Fibroblast of skin of left quadriceps (primary cell): ENCODE measurements at places on chromosomes 6 and 20.
A peak's percentile ranks its signal among the peaks of the same experiment; 100 is the strongest.

GRCh38 chr6:146876271-146877151 lies 277.7 kb downstream of the ADGB start:
- DNase-seq, result no peak

DNA sequence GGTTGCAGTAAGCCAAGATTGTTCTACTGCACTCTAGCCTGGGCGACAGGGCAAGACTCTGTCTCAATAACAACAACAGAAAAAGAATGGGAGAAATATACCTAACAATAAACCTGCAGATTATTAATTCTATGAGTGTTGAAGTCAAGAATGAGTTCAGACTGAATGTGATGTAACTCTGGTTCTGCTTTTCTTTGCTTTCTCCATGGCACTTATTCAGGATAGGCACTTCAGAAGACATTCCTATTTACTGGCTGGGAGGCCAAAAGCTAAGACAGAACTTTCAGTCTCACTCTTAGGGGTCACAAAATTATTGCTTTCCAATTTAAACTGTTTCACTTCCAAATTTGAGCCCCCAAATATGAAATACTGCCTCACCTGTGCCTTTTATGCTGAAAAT lies 15.7 kb upstream of the PRIM2 start:
- DNase-seq, result no peak

DNA sequence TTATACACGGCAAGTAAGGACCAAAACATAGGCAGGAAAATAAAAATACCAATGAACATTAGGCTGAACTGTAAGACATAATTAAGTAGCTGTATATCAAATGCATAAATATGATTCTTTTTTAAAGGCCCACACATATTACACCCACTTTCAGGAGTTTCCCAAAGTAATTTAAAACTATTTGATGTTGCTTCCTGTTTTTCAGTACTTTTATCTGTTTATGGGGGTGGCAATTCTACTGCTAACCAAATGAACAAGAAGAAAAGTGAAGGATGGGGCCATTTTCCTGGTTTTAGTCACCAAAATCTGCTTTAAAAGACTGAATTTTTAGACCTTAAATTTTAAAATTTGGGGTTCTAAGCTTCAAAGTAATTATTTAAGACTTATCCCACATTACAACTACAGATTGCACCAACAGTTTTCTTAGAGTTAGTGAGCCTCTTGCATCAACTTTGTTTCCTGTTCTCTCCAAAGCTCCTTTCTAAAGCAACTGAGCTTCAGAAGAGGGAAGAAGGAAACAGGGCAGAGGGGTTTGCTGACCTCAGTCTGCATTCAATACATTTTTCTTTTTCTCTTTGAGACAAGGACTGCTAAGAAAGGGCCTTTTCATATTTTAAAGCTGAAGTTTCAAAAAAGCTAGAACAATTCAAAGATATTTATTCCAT lies 191.0 kb downstream of the BACH2 start:
- no peak for DNase-seq

GRCh38 chr20:21575167-21575566 lies 61.3 kb upstream of the NKX2-2 start:
- DNase-seq, result no peak

GRCh38 chr6:34414999-34415858 lies 10.6 kb downstream of the RPS10 start:
- DNase-seq, result no peak

DNA sequence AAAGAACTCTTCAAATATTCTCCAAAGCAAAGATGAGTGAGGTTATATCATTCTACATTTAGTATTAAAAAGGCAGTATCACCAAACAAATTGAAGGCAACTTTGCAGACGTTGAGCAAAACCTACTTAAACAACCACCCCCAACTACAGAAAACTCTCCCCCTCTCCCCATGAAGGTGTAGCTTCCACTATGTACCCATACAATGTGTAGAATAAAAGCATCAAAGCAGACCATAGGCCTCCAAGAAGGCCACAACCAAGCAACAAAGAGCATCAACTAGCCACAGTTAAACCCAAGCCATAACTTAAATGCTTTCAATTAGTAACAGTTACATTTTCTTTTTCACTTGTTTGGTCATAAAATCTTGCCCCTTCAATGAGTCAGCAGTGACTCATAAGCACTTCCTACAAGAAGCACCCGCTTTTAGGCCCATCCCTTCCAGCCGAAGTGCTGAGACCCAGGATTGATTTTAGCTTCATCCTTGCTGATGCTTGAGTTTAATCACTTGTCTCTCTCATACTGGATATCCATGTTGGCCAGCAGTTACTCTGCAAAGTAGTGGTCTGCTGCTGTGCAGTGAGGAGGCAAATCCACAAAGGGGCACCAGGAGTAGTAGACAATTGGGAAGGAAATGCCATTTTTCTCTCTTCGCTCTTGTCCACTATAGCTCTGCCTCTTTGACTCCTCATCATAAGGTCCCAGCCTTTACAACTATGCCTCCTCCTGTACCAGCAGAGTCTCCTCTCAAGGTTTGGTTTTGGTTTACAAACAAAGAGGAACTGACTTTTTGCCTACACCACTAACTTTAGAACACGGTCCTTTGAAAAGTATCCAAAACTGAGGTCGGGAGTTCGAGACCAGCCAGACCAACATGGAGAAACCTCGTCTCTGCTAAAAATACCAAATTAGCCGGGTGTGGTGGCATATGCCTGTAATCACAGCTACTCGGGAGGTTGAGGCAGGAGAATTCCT lies 8.4 kb upstream of the NUP153 start:
- peak; percentile 85 for DNase-seq

GRCh38 chr20:46121184-46121930 lies 3.2 kb downstream of the CD40 start:
- DNase-seq, result no peak

DNA sequence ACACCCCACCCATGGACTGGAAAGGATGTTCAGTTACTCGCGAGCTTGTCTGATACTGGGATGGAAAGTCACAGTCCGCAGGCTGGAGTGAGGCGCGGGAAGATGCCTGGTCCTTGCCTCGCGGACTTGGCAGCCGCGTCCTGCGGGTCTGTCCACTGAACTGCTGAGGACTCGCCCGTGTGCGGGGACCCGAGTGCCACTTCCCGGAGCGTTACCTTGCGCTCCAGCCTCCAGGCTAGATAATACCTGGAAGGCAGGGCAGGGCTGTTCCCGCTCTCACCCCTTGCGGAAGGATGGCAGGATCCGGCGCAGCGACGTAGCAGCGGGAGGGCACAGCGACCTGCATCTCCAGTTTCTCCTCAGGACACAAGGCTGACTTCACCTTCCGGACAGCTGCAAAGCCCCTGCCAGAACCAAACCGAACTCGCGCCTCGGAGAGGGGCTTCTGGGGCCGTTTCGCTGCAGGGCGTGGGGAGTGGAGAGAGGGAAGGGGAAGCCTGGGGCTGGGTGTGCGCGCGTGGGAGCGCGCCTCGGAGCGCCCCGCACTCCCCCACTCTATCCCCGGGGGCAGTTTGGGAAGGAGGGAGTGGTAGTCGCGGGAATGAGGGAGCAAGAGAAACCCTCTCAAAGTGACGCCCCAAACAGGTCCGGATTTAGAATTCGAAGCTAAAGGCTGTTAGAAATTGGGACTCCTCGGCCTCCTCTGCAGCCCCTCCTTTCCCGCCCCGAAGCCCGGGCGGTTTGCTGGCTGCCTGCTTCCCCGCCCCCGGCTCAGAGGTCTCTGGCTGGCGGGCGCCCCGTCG lies at the start of gene KCNQ5:
KCNQ5 (plus strand) TSS at position 774 of the 803 bp plus-strand sequence.
- no peak for DNase-seq

DNA sequence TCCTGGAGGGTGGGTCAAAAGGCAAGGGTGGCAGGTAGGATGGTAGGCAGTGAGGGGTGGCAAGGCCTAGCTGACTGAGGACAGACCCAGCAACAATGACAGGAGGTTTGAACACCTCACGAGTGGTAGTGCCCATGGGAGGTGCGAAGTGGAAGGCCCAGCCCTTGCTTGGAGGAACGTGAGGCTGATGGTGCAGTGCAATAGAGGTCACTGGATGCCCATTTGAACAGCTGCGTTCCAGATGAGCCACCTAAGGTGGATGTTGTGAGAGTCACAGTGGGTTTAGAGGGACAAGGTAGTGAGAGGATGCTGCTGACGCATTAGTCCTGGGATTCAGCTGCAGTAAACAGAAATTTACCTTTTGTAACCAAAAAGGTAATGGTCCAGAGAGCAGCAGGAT lies 15.6 kb downstream of the TMEM74B start:
- DNase-seq, result no peak
